DMS53 (cell line): ENCODE measurements at places on chromosomes 2 and 18.

DNA sequence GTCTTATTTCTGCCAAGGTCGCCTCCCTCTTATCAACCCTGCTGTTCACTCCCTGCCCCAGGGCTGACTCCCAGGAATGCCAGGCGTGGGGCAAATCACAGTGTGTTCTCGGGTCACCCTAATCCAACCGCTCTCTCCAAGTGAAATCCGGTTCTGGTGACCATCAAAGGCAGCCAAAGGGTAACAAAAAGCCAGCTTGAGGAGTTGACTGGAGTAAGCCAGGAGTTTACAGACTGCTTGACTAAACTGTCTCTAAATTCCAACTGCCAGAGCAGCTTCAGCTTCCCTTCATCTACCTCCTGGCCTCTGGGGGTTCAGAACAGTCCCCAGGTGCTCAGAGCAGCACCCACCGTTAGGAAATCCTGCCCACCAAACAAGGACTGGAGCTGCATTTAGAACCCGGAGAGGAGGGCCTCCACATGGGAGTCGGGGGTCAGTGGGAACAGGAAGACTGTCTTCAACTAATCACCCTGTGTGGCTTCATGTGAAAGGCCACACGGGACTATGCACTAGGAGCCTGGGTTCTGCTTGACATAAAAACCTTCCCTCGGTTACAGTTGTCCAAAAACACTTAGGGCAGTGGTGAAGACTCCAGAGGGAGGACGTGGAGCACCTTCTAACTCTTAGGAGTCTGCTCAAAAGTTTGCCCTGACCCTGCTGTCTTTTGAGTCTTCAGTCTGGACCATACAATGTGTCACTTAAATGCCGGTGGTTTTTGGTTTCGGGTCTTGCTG is 24.2 kb upstream of the MCFD2 start:
- DNase-seq: no peak

GRCh38 chr2:203873921-203874631 is 6.5 kb downstream of the CTLA4 start:
- DNase-seq: peak; percentile 28

DNA sequence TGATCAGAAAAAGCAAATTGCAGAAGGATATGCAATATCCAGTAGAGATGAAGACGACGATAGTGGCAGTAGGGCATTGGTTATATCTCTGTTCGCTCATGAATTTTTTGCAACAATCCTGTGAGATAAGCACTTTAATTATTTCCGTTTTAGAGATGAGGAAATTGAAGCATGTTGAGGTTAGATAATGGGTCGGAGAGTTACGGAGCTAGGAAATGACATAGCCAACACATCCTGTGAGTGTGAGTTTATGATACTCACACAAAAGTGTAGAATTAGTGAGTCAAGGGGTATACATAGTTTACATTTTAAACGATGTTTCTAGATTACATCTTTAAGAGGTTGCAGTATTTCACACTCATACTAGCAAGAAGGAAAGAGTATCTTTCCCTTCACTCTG is 123.1 kb upstream of the ARL4C start:
- no peak for DNase-seq

GRCh38 chr18:3129053-3129864 is 90.5 kb downstream of the MYOM1 start:
- peak; percentile 99 for DNase-seq

DNA sequence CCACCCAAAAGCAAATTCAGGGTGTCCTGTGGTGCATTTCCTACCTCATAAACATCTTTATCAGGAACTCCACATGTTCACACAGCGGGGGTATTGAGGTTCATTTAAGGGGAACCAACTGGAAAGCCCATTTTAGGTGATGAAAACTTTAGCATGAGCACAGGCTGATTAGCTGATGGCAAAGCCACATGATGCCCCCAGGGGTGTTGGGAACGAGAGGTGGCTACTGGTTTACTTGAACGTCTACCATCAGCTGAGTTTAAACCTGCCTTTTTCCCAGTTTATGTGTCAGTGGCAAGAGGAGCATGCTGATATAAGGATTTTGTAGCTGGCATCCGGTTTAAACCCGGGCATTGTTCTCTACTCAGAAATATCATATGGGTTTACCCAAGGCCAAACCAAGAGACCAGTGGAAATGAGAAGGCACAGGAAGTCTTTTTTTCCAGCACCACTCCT is 54.5 kb upstream of the UPP2 start:
- no peak for DNase-seq

GRCh38 chr18:13095466-13095865 is 104.3 kb downstream of the CEP192 start:
- DNase-seq: no peak

- no peak for DNase-seq
Observed at GRCh38 chr2:127044165-127044718, 62.7 kb downstream of the BIN1 start.

- DNase-seq: no peak
Observed at GRCh38 chr2:106037932-106038331, 156.2 kb downstream of the UXS1 start.

DNA sequence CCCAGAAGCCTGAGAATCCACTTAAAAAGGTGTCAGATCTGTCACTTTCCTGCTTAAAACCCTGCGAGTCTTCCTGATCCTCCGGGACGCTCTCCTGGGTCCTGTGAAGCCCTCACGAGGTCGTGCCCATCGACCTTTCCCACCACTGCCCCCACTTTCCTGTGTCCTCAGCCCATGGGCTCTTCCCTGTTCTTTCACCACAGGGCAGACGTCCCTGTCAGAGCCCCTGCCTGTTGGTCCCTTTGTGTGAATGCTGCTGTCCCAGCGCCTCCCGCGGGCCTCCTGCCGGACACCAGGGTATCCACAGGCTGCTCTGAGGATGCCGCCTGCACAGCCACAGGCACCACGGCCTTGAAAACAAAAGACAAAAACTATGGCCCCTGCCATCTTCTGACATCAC is 125.6 kb downstream of the TMEM18 start:
- no peak for DNase-seq
